Sigmoid colon (tissue), 7 donors: ENCODE measurements at places on chromosomes 6 and 20. TPM values are rescaled to one million over a fixed set of nuclear protein-coding genes. Genes with fewer than 3 reads are reported as not detected.

DNA sequence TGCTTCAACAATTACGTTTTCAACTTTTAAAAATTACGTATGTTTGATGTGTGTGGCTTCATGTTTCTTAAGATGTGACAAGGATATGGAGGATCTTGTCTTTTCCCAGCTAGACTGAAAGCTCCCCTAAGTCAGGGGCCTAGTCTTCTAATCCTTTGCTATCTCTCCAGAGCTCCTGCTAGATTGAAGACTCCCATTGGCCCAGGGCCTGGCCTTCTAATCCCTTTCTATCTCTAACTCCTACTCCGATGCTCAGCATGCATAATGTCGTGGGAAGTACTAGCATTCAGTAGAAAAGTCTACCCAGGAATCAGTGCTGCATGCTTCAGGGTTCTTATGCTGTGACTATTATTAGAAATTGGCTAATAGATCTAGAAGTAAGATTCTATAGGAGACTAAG, 144.8 kb upstream of the SUPT3H start:
- peaks cover 12% of the 10 kb centered on the region for H3K4me1 ChIP-seq
- DNase-seq, result no peak
- no peak overlapping the region for H3K4me3 ChIP-seq
- no peaks in the 10 kb centered on the region for H3K27me3 ChIP-seq
- H3K27ac ChIP-seq, result no peak overlapping the region

DNA sequence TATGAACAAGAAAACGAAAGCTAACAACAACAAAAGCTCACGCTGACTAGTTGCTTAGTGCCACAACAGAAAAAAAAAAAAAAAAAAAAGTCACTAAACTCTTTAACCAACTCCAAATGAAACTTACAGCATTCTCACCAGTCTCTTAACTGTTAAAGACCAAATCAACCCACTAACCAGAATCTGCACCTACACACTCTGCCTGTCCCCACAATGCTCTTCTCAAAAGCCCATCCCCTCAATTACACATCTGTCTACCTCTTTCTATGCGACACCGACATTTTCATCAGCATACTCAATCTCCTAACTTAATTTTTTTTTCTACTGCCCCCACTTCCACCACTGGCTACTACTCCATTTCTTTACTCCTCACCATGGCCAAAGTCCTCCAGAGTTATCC, 34.3 kb downstream of the NOL7 start:
- no peak for DNase-seq
- no peak overlapping the region for H3K27ac ChIP-seq
- H3K36me3 ChIP-seq, result no peaks in the 10 kb centered on the region
- peaks cover 3% of the 10 kb centered on the region for H3K4me1 ChIP-seq
- H3K27me3 ChIP-seq, result no peaks in the 10 kb centered on the region

DNA sequence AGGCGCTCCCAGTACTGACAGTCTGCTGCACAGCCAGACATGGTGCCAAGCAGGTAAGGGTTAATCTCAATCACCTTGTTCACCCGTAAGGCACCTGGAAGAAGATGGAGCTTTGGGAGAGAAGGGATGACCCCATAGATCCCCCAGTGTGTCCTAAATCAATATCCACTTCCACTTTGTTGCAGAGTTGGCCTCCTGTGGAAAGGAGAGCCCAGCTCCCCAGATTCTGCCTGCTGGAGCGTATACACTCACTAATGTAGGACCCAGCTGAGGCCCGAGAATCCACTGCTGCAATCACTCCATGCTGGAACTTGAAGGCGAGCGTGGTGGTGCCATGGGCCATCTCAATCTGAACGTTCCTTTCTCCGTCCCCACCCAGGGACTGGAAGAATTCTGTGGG, 1.2 kb downstream of the PSMB8 start:
- H3K4me1 ChIP-seq, result peaks cover 20% of the 10 kb centered on the region
- H3K27ac ChIP-seq, result peak overlapping the region; percentile 94
- H3K36me3 ChIP-seq, result peaks cover 8% of the 10 kb centered on the region
- peak; percentile 47 for DNase-seq

GRCh38 chr6:20954315-20954714, 420.1 kb downstream of the CDKAL1 start:
- DNase-seq, result no peak
- no peaks in the 10 kb centered on the region for H3K4me1 ChIP-seq

- no peaks in the 10 kb centered on the region for H3K27me3 ChIP-seq
- no peak for DNase-seq
- H3K27ac ChIP-seq, result no peak overlapping the region
Measured at GRCh38 chr6:116389357-116389756, 18.6 kb downstream of the DSE start.

DNA sequence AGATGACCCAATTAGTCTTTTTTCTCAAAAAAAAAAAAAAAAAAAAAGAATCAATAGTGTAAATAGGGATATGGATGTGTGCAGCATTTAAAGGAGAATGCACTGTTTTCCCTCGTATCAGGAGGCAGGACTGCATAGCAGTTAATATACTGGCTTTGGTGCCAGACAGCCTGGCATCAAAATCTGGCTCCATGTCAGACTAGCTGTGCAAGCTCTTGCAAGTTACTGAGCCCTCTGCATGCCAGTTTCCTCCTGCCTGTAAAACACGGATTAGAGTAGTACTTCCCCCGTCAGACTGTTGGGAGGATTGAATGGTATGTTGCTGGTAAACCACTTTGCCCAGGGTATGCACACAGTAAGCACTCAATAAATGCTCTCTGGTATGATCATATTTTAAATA, 594.2 kb upstream of the CHD6 start:
- no peaks in the 10 kb centered on the region for H3K36me3 ChIP-seq
- no peaks in the 10 kb centered on the region for H3K27me3 ChIP-seq
- DNase-seq, result no peak
- H3K4me3 ChIP-seq, result no peak overlapping the region

GRCh38 chr6:146289816-146290588, 253.6 kb upstream of the RAB32 start:
- no peak overlapping the region for H3K27ac ChIP-seq
- no peak overlapping the region for H3K4me3 ChIP-seq
- no peak for DNase-seq
- H3K27me3 ChIP-seq, result no peaks in the 10 kb centered on the region

DNA sequence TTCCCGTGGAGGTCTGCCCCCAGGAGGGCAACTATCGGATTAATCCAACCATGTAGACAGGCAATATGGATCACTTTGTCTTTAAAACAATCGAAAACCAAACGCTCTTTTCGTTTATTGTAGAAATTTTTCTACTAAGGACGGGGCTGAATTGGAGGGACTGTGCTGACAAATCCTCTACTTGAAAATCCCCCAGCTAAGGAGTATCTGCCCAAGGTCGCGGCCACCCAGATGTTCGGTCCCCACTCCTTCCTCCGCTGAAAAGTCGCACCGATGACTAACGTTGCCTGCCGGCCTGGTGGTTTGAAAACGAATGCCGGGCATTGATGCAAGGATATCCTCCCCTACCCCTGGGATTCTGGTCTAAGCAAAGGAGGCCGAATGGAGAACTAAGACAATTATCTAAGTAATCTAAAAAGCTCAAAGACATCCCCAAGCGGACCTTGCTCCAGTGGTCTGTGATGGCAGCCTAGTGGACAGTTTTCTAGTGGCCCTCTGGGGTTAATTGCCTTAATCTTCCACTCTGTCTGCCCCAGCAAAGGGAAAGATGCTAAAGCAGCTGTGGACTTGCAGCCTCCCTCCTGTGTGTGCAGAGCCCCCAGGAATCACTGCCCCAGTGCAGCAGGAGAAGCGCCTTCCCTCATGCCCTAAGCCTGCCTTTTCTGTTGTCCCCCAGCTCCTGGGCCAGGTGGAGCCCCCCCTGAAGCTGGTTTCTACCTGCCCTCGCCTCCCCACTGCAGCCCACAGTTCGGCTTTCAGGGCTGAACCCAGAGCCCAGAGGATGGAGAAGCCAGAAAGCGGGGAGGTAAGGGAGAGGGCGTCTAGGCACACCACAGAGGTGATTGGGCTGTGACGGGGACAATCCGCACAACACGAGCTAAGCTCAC, 3.6 kb upstream of the FOXC1 start:
- no peak overlapping the region for H3K27ac ChIP-seq
- peaks cover 46% of the 10 kb centered on the region for H3K4me1 ChIP-seq
- peak; percentile 65 for DNase-seq
- H3K4me3 ChIP-seq, result no peak overlapping the region
- H3K36me3 ChIP-seq, result no peaks in the 10 kb centered on the region
- peaks cover 64% of the 10 kb centered on the region for H3K27me3 ChIP-seq

GRCh38 chr6:3724451-3725144, 26.9 kb downstream of the PXDC1 start:
- no peak overlapping the region for H3K27ac ChIP-seq
- no peaks in the 10 kb centered on the region for H3K27me3 ChIP-seq
- peaks cover 44% of the 10 kb centered on the region for H3K36me3 ChIP-seq
- H3K4me1 ChIP-seq, result no peaks in the 10 kb centered on the region
- H3K4me3 ChIP-seq, result no peak overlapping the region

DNA sequence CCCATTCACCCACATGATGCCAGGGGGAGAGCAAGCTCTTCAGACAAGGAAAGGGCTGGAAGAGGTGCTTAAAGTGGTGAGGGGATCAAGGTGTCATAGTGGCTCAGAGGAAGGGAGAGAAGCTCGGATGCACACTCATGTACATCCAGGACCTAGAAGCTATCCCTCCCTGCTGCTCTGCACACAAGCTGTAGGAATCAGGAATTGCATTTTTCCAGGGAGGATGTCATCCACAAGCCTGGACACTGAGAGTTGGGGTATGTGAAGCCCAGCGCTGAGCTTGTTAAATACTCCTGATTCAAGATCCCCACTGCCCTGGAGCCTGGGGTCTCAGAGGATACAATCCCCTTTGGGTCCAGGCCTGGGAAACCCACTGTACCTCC, 85.8 kb upstream of the CCDC167 start:
- H3K27me3 ChIP-seq, result no peaks in the 10 kb centered on the region
- no peak overlapping the region for H3K4me3 ChIP-seq
- no peak for DNase-seq
- no peaks in the 10 kb centered on the region for H3K4me1 ChIP-seq

DNA sequence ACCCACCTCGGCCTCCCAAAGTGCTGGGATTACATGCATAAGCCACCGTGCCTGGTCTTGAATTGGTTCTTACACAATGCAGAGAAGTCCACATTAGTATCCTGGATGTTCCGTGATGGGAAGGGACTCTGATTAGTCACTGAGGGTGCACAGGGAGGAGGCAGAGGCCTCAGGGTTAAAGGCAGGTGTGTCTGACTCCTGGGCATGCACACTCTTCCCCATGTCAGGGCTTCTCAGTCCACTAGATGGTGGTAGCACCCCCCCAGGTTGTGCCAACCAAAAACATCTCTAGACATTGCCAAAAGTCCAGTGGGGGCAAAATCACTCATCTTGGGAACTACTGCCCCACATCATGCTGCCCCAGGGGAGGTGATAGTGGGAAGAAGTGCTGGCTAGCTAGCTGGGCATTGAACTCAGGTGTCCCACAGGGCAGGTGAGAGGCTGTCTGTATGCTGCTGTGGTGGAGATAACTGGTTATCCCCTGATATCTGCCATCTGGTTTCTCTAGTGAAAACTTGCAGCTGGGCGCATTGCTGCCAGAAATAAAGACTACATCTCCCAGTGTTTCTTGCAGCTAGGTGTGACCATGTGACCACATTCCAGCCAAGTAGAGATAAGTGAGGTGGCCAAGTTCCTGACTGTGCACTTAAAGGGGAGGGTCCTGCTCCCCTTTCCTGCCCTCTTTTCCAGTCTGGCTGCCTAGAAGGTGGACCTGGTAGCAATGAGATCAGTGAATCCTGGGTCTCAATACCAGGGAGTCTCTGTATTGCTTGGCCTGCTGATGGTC, 8.4 kb upstream of the NSFL1C start:
- H3K4me3 ChIP-seq, result no peak overlapping the region
- no peaks in the 10 kb centered on the region for H3K27me3 ChIP-seq
- no peak overlapping the region for H3K27ac ChIP-seq
- no peak for DNase-seq
- H3K36me3 ChIP-seq, result no peaks in the 10 kb centered on the region

- DNase-seq, result no peak
- H3K27me3 ChIP-seq, result no peaks in the 10 kb centered on the region
- H3K4me1 ChIP-seq, result peaks cover 9% of the 10 kb centered on the region
- H3K4me3 ChIP-seq, result no peak overlapping the region
- H3K27ac ChIP-seq, result no peak overlapping the region
- no peaks in the 10 kb centered on the region for H3K36me3 ChIP-seq
Measured at GRCh38 chr20:53767206-53767930, 173.7 kb upstream of the ZNF217 start.

DNA sequence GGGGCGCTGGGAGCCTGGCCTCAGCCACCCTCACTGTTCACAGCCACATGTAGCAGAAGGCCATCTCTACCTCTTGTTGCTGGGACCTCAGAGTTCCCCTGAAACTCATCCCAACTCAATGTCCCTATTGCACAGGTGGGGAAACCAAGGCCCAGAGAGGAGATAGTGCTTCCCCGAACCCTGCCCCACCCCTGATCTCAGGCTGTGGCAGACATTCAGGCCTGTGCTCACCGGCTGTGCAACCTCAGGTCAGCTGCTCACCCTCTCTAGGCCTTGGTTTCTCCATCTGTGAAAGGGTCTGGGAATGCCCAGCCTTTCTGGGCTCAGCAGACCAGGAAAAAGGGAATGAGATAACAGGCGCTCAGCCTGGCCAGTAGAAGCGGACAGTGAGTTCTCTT, 6.4 kb upstream of the SLC52A3 start:
- H3K4me3 ChIP-seq, result no peak overlapping the region
- no peak for DNase-seq
- H3K27ac ChIP-seq, result no peak overlapping the region
- H3K4me1 ChIP-seq, result no peaks in the 10 kb centered on the region
- H3K36me3 ChIP-seq, result no peaks in the 10 kb centered on the region

- H3K4me3 ChIP-seq, result no peak overlapping the region
- no peaks in the 10 kb centered on the region for H3K36me3 ChIP-seq
- no peak for DNase-seq
- no peaks in the 10 kb centered on the region for H3K27me3 ChIP-seq
- peaks cover 16% of the 10 kb centered on the region for H3K4me1 ChIP-seq
Measured at GRCh38 chr6:24233813-24234442, 107.9 kb downstream of the NRSN1 start.

DNA sequence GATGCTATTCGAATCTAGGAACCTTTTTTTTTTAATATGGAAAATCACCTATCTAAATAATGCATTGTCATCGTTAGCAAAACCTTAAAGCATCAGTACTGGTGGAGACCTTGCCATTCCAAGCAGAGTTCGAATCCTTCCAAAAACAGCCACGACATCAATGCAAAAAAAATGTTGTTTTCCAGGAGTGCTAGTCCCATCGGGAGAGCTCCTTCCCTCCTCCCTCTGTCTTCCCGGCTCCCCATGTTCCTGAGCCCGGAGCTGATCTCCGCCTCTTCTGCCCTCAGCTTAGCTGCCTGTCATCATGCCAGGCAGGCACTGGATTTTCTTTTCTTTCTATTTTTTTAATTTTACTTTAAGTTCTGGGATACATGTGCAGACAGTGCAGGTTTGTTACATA, 153.6 kb upstream of the QKI start:
- H3K4me3 ChIP-seq, result no peak overlapping the region
- H3K27ac ChIP-seq, result peak overlapping the region; percentile 46
- H3K27me3 ChIP-seq, result no peaks in the 10 kb centered on the region
- DNase-seq, result no peak
- no peaks in the 10 kb centered on the region for H3K36me3 ChIP-seq
- no peaks in the 10 kb centered on the region for H3K4me1 ChIP-seq

GRCh38 chr20:8145246-8146168, 13.4 kb downstream of the PLCB1 start:
- no peak overlapping the region for H3K4me3 ChIP-seq
- DNase-seq, result no peak
- no peak overlapping the region for H3K27ac ChIP-seq
- peaks cover 17% of the 10 kb centered on the region for H3K4me1 ChIP-seq
- no peaks in the 10 kb centered on the region for H3K27me3 ChIP-seq
- no peaks in the 10 kb centered on the region for H3K36me3 ChIP-seq

Gene GSTA3
- not detected for polyA plus RNA-seq

Gene TOMM6
- polyA plus RNA-seq, result 309 TPM

Gene CMTR1
- 4.8 TPM for polyA plus RNA-seq

Gene GFRA4
- not detected for polyA plus RNA-seq

Gene WFDC2
- 29.6 TPM for polyA plus RNA-seq

Gene GPX5
- not detected for polyA plus RNA-seq

Gene HEY2
- polyA plus RNA-seq, result not detected
